Right renal pelvis (tissue), 4 donors: ENCODE measurements at places on chromosomes 6 and 20. TPM values are rescaled to one million over a fixed set of nuclear protein-coding genes. Genes with fewer than 3 reads are reported as not detected.

Gene SNRPB2
- 128 TPM for polyA plus RNA-seq

Gene CGA
- not detected for polyA plus RNA-seq

GRCh38 chr20:63754008-63754407, 14.4 kb downstream of the SLC2A4RG start:
- DNase-seq: no peak

GRCh38 chr6:107670792-107671199, 153.3 kb downstream of the SCML4 start:
- no peak for DNase-seq

GRCh38 chr6:84652356-84653026, 111.9 kb downstream of the TBX18 start:
- DNase-seq: no peak

DNA sequence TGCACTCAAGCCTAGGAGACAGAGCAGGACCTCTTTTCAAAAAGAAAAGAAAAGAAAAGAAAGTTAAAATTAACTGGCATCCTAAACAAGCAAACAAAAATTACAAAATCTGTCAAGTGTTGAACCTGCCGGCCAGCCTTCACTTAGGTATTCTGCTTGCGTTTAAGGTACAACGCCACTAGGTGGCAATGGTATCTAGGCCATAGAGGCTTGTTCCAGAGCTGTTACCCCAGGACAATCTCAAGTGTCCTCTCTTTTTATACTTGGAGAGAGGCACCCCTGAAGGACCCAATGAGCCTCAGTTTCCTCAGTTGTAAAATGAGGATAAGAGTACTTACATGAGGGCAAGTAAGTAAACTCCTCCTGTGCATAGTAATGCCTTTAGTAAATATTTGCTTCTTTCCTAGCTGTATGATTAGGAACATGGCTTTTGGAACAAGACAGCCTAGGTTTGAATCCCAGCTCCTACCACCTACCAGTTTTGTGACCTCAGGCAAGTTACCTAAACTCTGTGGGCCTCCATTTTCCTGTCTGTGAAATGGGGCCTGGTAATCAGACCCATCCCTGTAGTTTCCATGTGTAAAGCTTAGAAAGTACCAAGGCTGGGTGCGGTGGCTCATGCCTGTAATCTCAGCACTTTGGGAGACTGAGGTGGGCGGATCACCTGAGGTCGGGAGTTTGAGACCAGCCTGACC, 5.8 kb upstream of the PACSIN1 start:
- no peak for DNase-seq
